ENCODE measurements at places on chromosomes 5 and 9. TPM values are rescaled to one million over a fixed set of nuclear protein-coding genes. Genes with fewer than 3 reads are reported as not detected.

The SLC6A7 gene
- not detected for total RNA-seq

The DDX46 gene
- total RNA-seq, result 72.3 TPM

The RICTOR gene
- 42.2 TPM for total RNA-seq

The KIAA0825 gene
- 5.8 TPM for total RNA-seq

The GKAP1 gene
- 22.0 TPM for total RNA-seq

The C9 gene
- total RNA-seq, result not detected

DNA sequence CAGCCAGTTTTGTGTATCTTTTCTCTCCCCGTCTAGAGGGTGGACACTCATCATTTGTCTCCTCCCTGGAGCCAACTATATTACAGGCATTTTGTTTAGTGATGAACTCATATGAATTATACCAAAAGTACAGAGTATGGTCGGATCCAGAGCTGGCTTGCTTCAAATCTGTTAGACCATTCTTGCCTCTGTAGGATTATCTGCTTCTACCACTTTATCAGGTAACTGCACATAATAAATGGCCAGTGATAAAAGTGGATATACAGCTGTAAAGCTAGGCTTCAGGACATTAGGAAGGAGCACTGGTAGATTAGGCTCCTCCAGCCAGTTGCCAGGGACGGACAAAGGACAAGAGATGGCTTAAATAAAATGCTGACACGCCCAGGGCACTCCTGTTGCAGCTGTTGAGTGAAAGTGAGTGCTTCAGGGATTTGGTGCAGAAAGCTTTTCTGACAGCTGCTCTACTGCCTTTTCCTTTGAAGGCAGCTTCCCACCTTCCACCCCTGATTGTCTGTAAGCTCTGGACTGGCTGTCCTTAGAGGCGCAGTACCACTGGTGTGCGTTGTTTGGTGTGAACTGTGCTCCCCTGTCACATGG is 259.2 kb downstream of the PDZD2 start:
- H3K36me3 ChIP-seq, result no peaks in the 10 kb centered on the region
- H3K4me1 ChIP-seq, result no peaks in the 10 kb centered on the region

- no peaks in the 10 kb centered on the region for H3K36me3 ChIP-seq
- no peak overlapping the region for H3K4me3 ChIP-seq
- peaks cover 26% of the 10 kb centered on the region for H3K27me3 ChIP-seq
- no peak for DNase-seq
- no peak overlapping the region for H3K27ac ChIP-seq
- peaks cover 4% of the 10 kb centered on the region for H3K4me1 ChIP-seq
Observed at GRCh38 chr9:16718952-16719351, 151.5 kb downstream of the BNC2 start.

GRCh38 chr5:172245046-172245445 is 38.5 kb downstream of the UBTD2 start:
- no peak overlapping the region for H3K27ac ChIP-seq
- peaks cover 13% of the 10 kb centered on the region for H3K36me3 ChIP-seq
- peaks cover 11% of the 10 kb centered on the region for H3K4me1 ChIP-seq
- H3K27me3 ChIP-seq, result no peaks in the 10 kb centered on the region
- H3K4me3 ChIP-seq, result no peak overlapping the region

GRCh38 chr9:129456549-129457324 is 164.2 kb downstream of the C9orf50 start:
- H3K36me3 ChIP-seq, result no peaks in the 10 kb centered on the region
- peaks cover 6% of the 10 kb centered on the region for H3K27me3 ChIP-seq
- no peak overlapping the region for H3K4me3 ChIP-seq
- no peak overlapping the region for H3K27ac ChIP-seq
- peaks cover 10% of the 10 kb centered on the region for H3K4me1 ChIP-seq

- no peak overlapping the region for H3K27ac ChIP-seq
- H3K4me1 ChIP-seq, result peaks cover 24% of the 10 kb centered on the region
- no peak overlapping the region for H3K4me3 ChIP-seq
- DNase-seq, result no peak
Observed at GRCh38 chr9:35029852-35030251, 40.3 kb downstream of the DNAJB5 start.

- H3K4me3 ChIP-seq, result no peak overlapping the region
- H3K4me1 ChIP-seq, result peaks cover 3% of the 10 kb centered on the region
- H3K36me3 ChIP-seq, result no peaks in the 10 kb centered on the region
- no peak overlapping the region for H3K27ac ChIP-seq
- H3K27me3 ChIP-seq, result no peaks in the 10 kb centered on the region
Observed at GRCh38 chr5:84393969-84394368, 9.3 kb upstream of the EDIL3 start.

DNA sequence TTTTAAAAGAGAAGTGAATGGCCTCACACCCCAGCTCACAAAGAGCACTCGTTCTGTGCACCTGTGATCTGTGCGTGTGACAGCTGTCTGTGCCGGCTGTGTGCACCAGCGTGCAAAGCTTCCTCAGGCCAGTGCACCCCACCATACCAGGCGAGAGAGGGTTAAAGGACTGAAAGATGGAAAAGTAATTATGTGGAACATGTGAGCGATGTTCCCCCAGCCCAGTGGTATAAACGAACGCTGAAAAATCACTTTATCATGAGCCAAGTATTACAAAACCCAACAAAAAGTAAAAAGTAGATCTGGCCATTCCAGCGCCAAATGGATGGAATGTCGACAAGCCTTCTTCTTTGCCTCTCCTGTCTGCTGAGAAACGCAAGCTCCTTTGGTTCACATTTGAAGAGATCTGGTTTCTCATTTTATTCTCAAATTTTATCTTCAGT is 53.7 kb downstream of the IPPK start:
- H3K27me3 ChIP-seq, result no peaks in the 10 kb centered on the region
- no peaks in the 10 kb centered on the region for H3K4me1 ChIP-seq
- peaks cover 12% of the 10 kb centered on the region for H3K36me3 ChIP-seq
- DNase-seq, result no peak
- no peak overlapping the region for H3K4me3 ChIP-seq

- H3K4me1 ChIP-seq, result peaks cover 9% of the 10 kb centered on the region
- H3K27me3 ChIP-seq, result peaks cover 30% of the 10 kb centered on the region
- H3K27ac ChIP-seq, result no peak overlapping the region
- no peaks in the 10 kb centered on the region for H3K36me3 ChIP-seq
Observed at GRCh38 chr5:171444582-171444981, 25.1 kb downstream of the FGF18 start.

- no peak overlapping the region for H3K27ac ChIP-seq
- no peak overlapping the region for H3K4me3 ChIP-seq
- peaks cover 6% of the 10 kb centered on the region for H3K4me1 ChIP-seq
- no peaks in the 10 kb centered on the region for H3K36me3 ChIP-seq
Observed at GRCh38 chr5:99827136-99827535, 708.0 kb upstream of the FAM174A start.

All from progenitor cell of endocrine pancreas (in vitro differentiated cells).